ENCODE measurements at places on chromosomes 5 and 9.

- no peak for DNase-seq
Measured at GRCh38 chr9:115672477-115673316, 480.9 kb upstream of the PAPPA start.

DNA sequence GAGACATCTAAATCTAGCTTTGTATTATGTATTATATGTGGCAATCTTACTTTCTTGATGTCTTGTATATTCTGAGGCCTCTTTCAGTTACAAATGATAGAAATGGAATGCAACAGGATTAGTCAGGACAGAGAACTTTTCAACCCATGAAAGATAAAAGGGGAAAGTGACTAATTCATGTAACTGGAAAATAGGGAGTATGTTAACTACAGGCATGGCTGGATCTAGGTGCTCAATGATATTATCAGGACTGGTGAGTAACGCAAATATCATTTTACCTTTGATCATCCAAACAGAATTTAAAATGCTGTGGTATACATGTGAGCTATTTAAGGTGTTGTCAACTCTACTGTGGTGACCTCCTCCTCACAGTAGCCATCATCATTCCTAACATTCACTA lies 215.7 kb upstream of the GLRA1 start:
- DNase-seq, result no peak

- no peak for DNase-seq
Measured at GRCh38 chr5:170145462-170145861, 39.8 kb downstream of the FOXI1 start.

DNA sequence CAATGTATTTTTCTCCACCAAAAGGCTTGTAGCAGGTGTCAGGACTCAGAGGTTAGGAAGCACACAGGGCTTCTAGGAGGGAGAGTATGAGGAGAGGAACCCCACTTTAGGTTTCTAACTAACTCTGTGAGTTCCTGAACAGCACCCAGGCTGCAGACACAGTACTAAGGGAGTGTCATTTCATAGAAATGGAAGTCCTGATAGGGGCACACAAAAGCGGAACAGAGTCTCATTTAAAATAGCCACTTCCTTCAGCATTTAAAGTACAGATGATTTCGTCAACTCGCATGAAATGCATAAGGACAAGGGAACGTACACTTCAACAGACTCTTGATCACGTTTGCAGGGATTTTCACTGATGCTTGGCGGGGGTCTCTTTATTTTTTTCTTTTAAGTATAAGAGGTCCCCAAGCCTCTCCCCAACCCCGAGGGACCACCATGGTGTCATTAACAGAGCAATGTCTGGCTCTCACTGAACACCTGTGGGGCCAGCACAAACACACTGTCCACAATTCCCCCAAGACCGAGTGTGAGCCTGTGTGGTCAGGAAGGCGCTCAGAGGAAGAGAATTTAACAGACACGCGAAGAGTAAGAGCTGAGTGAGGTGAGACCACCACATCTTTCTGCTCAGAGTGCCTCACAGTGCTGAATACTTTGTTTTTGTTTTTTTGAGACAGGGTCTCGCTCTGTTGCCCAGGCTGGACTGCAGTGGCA lies 82.3 kb downstream of the SECISBP2 start:
- no peak for DNase-seq

DNA sequence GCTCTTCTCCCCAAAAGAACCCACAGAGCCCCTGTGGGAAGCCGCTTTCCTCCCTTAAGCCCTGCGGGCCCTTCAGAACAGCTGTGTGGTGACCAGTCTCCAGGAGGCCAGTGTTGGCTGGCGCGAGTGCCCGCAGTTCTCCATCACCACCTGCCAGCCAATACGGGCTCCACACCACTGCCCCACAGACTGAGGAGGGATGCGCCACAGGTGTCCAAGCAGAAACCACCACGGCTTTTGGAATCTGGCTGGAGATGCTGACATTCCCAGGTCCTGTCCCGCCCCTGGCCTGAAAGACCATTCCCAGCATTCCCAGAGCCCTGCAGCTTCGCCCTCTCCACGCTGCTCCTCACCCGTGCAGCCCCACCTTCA lies 12.8 kb downstream of the CCNI2 start:
- DNase-seq, result no peak

DNA sequence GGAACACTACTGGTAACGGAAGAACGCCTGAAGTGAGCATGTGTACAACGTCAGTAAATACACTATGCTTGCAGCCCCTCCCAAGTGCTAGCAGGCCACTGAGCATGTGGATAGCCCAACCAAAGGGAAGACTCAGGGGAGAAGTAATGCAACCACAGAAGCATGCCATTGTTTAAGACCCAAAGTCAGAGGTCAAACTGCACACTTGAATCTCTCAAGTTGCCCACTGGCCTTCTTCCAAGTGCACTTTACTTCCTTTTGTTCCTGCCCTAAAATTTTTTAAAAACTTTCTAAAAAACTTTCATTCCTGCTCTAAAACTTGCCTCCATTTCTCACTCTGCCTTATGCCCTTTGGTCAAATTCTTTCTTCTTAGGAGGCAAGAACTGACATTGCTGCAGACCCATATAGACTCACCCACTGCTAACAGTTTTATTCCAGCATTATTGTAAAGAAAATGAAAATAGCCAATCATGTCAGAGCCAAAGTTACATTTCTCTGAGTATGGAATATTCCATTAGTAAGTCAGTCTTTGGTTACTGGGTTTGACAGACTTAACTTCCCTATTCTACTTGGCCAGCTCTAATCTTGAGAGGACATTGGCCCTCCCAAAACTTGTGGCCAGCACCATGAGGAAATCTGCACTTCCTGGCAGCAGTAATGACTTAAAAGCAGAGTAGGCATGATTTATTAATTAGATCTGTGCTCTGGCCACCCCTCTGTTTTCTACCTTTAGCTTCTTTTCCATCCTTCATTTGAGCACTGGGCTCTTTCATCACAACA lies 76.9 kb downstream of the TSSK1B start:
- DNase-seq, result no peak

- no peak for DNase-seq
Measured at GRCh38 chr5:127870914-127871313, 167.7 kb downstream of the CCDC192 start.

DNA sequence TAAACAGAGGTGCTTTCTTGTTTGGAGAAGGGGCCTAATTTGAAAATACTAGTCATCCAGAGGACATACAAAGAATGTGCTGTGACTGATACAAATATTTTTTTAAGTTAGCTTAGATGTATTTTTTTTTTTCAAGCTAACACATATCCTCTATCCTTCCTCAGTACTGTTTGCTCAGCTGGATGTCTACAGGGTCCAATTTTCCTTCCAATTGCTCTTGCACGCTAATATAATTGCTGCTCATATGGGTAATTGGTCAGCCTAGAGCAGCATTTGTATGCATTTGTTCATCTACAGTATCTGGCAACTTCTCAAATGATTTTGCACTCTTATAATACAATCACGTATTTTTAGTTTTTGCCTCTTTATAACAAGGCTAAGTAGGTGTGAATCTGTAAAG lies 84.7 kb downstream of the ZDHHC21 start:
- DNase-seq, result no peak

- DNase-seq, result peak; percentile 14
Measured at GRCh38 chr5:123512611-123513461, 859 bp downstream of the CSNK1G3 start.

DNA sequence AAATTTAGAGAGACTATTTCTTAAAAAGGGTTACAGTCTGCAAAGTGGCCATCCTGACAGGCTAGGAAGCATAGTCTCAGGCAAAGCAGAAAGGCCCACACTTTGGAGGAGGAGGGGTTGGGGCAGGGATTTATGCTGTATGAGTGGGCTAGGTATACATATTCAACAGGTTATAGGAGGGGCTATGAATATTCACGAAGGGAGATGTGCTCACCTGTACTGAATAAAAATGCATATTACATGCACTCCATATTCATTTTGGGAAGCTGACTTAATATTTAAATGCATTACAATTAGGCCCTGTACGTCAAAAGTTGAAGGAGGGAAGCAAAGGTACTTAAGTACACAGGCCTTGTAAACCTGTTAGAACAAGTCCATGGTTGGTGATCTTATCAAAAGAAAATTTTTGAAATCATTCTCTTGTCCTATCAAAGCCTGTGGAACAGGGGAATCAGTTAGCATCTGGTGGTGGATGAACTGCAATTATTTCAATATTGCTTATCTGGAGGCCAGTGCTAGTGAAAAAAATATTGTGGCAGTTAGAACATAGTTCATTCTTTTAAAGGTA lies 1.6 kb downstream of the CENPP start:
- DNase-seq, result no peak

GRCh38 chr9:137150617-137151457 lies 11.9 kb downstream of the GRIN1 start:
- DNase-seq, result no peak

DNA sequence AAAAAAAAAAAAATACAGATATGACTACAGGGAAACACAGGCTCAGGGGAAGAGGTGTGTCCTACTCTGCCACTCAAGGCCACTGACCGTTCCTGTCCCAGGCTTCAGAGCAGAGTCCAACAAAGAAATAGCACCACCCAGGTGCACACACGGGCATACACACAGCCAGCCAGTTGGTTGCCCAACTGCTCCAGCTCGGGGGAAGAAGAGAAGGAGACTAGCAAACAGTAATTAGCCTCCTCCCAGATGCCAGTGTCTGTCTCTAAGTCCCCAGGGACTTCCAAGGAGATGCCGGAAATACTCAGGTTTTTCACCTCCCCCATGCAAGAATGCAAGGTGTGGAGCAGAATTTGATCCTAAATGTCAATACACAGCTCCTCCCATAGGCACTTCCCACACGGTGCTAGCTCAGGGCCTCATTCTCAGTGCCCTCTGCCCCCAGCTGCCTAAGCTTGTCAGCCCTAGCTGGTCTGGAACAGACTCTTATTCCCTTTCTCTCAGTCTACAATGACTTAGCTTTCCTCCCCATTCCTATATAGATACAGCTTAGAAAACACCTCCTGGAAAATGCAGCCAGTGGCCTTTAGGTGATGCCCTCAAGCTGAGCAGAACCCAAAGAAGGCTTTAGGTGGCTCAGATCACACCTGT lies 1.7 kb downstream of the MYORG start:
- no peak for DNase-seq

- no peak for DNase-seq
Measured at GRCh38 chr9:91516777-91517176, 93.1 kb upstream of the NFIL3 start.

DNA sequence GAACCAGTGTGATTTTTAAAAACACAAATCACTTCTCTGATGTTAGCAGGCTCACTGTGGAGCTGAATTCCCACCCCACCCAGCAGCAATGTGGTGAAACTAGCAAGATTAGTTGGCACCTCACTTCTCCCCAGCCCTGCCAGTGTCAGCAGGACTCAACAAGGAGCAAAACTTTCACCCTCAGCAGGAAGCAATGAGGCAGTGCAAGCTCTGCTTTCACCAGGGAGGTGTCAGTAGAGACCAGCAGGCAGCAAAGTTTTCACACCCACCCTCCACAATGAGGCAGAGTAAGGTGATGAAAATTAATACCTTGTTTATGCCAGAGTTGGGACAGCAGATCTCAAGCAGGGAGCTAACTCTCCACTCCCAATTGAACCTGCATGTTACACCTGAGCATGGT lies 565.0 kb downstream of the CETN3 start:
- DNase-seq, result no peak

- DNase-seq, result no peak
Measured at GRCh38 chr5:89216606-89217005, 333.6 kb upstream of the MEF2C start.

DNA sequence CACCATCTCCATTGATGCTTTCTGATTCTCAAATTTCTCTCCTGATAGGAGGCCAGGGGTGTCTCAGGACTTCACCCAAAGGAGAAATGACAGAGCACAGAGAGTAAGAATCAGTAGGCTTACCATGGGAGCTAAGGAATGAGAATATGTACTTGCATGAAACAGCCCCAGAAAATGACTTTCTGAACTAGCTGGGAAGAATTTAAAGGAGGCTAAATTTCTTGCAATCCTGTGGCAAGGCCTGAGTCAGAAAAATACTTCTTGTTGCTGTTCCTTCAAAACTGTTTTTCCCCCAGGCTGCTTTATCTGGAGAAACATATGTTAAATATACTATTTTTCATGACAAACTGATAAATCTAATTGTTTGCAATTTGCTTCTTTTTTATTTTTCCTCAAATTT lies 53.4 kb upstream of the FBXL7 start:
- no peak for DNase-seq

- no peak for DNase-seq
Measured at GRCh38 chr5:14901462-14902051, 30.0 kb upstream of the ANKH start.

DNA sequence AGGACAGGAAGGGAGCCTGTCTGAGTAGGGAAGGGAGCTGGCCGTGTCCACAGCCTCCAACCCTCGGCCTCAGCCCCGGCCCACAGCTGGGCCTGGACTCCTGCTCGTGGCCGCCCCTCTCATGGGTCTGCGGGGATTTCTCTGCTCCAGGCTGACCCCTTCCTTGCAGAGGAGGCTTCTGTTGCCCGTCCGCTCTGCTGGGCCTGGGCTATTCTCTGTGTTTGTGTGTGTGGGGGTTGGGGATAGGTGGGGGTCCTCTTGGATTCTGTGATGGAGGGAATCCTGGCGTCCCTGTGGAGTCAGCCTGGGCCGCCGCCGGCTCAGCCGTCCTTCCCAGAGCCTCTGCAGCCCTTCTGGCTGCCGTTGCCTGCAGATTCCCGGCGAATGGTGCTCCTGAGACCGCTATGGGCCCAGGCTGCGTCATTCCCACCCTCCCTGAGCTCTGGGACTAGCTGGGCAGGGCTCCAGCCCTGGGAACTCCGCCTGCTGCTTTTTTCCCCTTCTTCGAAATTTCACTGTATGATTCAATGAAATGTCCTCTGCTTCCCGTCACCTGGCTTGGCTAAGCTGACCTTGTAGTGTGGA lies 64.2 kb downstream of the FGF18 start:
- DNase-seq, result no peak

GRCh38 chr9:124040935-124041816 lies 29.6 kb downstream of the LHX2 start:
- DNase-seq, result peak; percentile 15

DNA sequence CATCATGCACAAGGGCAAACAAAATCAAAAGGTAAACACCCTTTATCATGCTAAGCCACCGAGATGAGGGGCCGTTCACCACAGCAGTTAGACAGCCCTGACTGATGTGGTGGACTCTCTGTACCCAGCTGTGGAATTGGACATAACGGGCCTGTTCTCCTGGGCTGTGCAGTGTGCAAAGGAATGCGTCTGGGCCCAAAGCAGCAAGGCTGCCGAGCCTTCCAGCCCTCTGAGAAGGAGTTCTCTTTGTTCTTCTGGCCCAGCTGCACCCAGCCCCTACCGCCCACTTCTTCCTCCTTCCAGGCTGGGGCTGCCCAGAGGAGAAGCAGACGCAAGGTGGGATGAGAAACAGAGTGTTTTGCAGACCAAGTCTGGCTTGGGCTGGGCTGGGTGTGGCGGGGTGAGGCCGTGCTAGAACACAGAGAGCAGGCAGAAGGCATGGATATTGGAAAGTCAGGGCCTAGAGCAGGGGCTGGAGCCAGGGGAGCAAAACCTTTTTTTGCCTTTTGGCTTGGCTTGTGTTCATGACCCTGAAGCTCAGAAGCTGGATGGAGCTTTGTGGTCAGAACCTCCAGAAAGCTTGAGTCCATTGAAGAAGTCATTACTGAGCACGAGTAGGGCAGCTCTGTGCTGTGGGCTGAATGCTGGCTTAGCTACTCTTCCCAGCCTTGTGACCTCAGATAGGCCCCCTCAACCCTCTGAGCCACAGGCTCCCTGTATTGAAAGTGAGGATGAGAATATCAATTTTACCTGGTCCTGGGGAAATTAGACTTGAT lies 49.8 kb upstream of the SH3PXD2B start:
- DNase-seq, result no peak

- DNase-seq, result no peak
Measured at GRCh38 chr5:90934091-90934719, 375.6 kb downstream of the ADGRV1 start.

- DNase-seq, result no peak
Measured at GRCh38 chr5:64140018-64140417, 25.6 kb upstream of the RNF180 start.

GRCh38 chr9:116331241-116331640 lies 177.7 kb downstream of the PAPPA start:
- DNase-seq, result no peak
